ENCODE measurements at places on chromosomes 6 and 20. TPM values are rescaled to one million over a fixed set of nuclear protein-coding genes. Genes with fewer than 3 reads are reported as not detected.

Gene ELOVL2
- 6.9 TPM for total RNA-seq

Gene HS3ST5
- not detected for total RNA-seq

Gene CFB
- total RNA-seq = 1.7 TPM

Gene OR2H2
- total RNA-seq = not detected

Gene ACSS1
- 17.1 TPM for total RNA-seq

Gene RAD21L1
- total RNA-seq = not detected

Gene C20orf141
- total RNA-seq = 0.29 TPM

Gene FAXC
- total RNA-seq = 7.3 TPM

Gene OPRL1
- total RNA-seq = 1.0 TPM

Gene CLVS2
- total RNA-seq = 0.17 TPM

Gene TAGAP
- not detected for total RNA-seq

Gene LSM2
- total RNA-seq = 59.0 TPM

Gene SLC4A11
- total RNA-seq = 15.1 TPM

Gene PRSS35
- total RNA-seq = 0.05 TPM

Gene GRIK2
- 0.36 TPM for total RNA-seq

Gene KCNB1
- total RNA-seq = 2.7 TPM

Gene TRIM31
- total RNA-seq = 0.85 TPM

Gene SPTLC3
- total RNA-seq = 0.01 TPM

Gene FAM83C
- total RNA-seq = 0.14 TPM

Gene ADA
- total RNA-seq = 52.1 TPM

Gene SEMG1
- total RNA-seq = not detected

Gene METTL24
- total RNA-seq = not detected

Gene PLG
- total RNA-seq = not detected

Gene GPLD1
- total RNA-seq = 1.1 TPM

Gene HIVEP1
- 9.1 TPM for total RNA-seq

Gene CCM2L
- 0.68 TPM for total RNA-seq

Gene ZNF334
- total RNA-seq = not detected

Gene GTPBP2
- total RNA-seq = 13.9 TPM

Gene TBC1D22B
- 5.1 TPM for total RNA-seq

Gene HEY2
- 0.06 TPM for total RNA-seq

Gene LPIN3
- 13.7 TPM for total RNA-seq

Gene OR2B6
- 0.15 TPM for total RNA-seq

Measured in A549 treated with Hydrocortisone at 1 μM for 4 hours (cell line).